Tibial artery (tissue), 4 donors: ENCODE measurements at places on chromosomes 7 and 10.

DNA sequence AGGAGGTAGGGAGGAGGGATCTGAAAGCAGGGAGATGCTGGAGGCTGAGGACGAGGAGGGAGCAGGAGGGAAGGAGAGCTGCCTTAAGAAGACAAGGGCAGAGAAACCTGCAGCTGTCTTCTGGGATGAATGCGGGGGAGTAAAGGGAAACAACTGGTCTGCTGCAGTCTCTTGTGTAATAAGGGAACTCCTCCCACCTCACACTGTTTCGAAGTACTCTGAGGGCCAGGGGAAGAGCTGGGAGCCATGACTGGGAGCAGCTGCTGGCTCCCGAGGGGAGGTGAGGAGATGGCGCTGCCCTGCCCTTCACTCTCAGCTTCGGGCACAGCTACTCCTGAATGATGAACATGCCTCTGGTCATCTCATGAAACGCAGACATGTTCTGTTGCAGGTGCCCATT lies 65.1 kb downstream of the CLEC2L start:
- DNase-seq, result no peak

- DNase-seq, result no peak
Measured at GRCh38 chr10:90480466-90480865, 377.4 kb downstream of the HTR7 start.

DNA sequence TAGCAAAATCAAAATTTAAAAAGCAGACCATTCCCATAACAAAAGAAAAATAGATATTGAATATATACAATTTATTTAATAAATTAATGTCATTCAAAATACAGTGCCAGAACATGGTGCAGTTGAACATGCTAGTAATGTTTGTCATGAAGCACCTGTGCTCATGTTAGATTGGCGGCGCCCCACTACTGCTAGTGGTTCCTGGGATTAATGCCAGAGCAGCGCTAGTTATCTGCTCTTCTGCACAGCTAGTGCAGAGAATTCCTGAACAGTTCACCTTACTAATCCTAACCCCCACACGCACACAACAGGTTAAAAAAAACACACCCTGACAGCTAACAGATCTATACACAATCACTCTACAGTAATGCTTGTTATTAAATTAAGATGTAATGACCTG lies 23.4 kb downstream of the KBTBD2 start:
- no peak for DNase-seq

DNA sequence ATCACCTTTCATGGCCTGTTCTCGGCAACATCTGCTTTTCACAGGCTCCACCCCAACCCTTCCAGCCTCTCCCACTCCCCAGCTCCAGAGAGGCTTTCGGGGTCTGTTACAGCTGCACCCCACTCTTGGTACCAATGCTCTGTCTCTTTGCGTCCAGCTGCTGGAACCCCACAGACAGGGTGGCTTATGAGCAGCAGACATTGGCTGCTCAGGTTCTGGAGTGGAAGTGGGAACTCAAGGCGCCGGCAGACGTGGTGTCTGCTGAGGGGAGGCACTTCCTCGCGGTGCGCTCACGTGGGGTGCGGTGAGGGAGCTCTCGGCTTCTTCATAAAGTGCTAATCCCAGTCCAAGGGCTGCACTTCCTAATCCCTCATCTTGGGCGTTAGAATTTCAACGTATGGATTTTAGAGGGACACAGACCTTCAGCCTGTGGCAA lies 185.7 kb downstream of the ELFN1 start:
- DNase-seq, result no peak

DNA sequence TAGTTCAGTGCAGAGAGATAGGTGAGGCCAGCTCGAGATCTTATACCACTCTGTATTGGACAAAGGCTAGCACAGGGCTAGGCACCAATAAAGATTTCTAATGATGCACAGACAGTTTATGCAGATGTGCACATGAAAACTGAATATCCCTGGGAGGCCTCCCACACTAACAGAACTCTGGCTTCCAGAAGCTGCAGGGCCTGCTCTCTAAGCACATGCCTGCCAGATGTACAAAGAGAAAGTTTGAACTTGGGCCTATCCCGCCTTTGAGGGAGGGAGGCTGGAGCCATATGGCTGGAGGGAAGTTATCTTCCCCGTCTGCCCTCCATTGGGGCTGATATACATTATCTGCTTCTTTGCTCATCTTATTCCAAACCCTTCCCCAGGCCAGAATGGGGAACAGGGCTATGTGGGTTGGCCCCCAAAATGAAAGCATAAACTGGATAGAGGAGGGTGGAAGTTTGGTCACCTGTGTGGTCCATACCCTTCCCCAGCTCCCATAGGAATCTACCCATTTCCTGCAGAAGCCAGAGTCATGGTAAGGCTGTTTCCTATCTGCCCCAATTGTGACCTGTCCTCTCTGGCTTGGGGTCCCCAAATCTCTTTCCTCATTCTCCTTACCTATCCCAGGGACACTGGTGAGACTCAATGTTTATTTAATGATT lies 3.8 kb downstream of the KAZALD1 start:
- no peak for DNase-seq

- DNase-seq, result no peak
Measured at GRCh38 chr10:61588770-61589211, 73.9 kb upstream of the CABCOCO1 start.

DNA sequence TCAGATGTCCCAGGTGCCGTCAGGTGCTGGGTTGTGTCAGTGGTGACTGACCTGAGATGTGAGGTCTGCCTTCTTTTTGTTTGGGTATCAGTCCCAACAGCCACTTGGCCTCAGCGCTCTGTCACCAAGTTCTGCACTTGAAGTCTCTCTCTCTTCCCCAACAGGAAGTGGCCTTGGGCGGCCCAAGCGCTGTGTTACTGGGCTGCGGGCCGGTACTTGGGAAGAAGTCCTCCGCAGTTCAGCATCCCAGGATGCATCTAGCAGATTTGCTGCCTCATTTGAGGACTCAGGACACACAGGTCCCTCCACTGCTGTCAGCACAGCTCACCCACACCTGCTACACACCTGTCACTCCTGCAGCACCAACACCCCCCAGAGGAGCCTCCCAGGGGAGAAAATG lies 40.1 kb downstream of the LYZL2 start:
- DNase-seq, result peak; percentile 30

DNA sequence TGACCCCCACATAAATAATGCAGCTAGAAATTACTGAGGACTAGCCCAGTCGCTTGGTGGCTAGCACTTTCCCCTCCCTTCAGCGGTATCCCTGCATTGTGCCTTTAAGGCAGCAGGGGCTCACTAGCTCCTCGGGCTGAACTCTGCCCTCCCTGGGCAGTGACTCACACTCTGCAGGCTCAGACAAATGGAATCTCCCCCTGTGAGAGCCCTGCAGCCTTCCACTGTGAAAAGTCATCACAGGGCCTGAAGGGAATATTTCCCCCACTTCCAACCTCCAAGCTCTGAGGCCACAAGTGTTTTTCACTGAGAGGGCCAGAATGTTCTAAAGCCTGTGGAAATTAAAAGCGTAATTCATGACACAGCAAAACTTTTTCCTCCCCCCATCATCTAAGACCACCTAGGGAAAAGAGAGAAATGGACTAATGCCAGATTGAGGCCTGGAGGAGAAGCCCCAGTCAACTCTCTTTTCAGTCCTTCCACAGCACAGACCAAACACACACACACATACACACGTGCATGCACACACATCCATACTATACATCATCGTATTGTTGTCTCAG lies 93.6 kb upstream of the COL1A2 start:
- DNase-seq, result peak; percentile 92

DNA sequence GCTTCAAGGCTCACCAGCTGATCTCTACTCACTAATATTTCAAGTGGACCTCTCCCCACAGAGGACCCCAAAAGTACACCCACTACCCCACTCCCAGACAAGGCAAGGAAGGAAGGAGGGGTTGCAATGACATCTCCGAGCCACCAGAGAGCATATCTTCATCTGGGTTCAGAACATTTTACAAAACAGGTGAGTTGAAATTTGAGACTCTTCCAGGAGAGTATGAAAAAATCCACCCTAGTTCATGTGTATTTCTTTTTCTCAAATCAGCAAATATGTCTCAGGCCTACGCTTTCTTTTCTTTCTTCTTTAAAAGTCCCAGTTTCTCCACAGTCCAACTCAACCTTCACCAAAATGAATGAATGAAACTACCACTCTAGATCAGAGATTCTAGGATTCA lies 61.9 kb downstream of the SGMS1 start:
- no peak for DNase-seq

DNA sequence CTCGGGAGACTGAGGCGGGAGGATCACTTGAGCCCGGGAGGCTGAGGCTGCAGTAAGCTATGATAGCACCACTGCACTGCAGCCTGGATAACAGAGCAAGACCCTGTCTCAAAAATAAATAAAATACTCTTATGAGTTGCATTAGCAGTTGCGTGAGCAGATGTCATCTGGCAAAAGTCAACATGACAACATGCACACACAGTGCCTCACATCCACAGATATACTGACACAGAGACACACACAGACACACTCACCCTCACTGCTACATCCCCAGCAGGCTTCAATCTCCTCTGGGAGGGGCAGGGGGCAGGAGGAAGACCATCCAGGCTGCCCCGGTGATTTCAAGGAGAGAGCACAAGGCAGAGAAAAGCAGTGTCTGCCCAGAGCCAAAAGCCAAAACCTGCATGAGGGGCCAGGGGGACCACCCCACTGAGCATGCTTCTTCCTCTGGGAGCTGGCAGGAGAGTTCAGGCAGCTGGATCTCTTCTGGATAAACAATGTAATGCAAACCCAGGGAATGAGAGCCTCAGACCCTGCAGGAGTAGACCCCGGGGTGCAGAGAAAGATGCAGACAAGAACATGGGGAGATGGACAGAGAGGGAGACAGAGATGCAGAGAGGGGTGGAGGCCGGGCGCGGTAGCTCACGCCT lies 9.6 kb upstream of the ELN start:
- DNase-seq, result no peak

GRCh38 chr10:35848412-35848811 lies 206.3 kb upstream of the FZD8 start:
- DNase-seq, result no peak

- no peak for DNase-seq
Measured at GRCh38 chr7:72187179-72187578, 225.0 kb downstream of the CALN1 start.

GRCh38 chr10:86671985-86672710 lies 3.8 kb downstream of the LDB3 start:
- DNase-seq, result peak; percentile 88
